ENCODE measurements at places on chromosomes 2 and 18.

DNA sequence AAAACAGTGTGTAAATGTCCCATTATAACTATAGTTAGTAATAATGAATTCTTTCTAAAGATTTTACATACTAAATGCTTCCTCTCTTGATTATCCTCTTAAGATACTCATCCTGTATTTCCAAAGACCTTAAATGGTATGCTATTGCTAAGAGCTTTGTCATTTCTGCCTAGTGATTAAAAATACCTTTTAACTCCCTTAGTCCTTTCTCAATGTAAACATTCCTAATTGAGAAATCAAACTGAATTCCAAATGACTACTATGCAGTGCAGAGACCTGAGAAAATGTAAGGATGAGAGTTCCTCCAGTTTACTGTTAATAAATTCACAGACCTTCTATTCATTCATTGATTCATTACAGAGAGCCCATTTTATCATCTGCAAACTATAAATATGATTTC lies 86.9 kb downstream of the SOS1 start:
- DNase-seq, result no peak

DNA sequence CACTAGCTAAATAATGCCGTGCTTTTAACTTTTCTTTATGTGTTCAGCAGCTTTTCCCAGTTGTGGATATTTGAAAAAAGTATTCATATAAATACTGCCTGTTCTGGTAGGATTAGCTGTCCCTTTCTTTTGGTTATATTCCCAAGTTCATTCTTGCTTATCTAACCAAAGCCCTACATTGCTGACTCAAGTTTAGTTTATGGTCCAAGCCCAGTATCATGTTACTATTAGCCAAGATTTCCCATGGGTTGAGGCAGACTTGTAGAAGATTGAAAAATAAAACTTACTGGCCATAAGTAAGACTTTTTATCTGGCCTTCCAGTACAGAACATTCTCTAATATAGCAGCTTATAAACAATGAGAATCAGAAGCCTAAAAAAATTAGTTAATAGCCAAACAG lies 49.7 kb upstream of the NFE2L2 start:
- no peak for DNase-seq

- DNase-seq, result no peak
Measured at GRCh38 chr2:105486762-105487141, 87.9 kb upstream of the FHL2 start.

GRCh38 chr2:199461711-199462346 lies 4.1 kb upstream of the SATB2 start:
- no peak for DNase-seq

GRCh38 chr18:79070486-79070885 lies 1.3 kb downstream of the ATP9B start:
- DNase-seq, result no peak

GRCh38 chr2:170996316-170996715 lies 67.3 kb downstream of the GORASP2 start:
- DNase-seq, result no peak

GRCh38 chr2:56012221-56012765 lies 88.7 kb upstream of the EFEMP1 start:
- no peak for DNase-seq

DNA sequence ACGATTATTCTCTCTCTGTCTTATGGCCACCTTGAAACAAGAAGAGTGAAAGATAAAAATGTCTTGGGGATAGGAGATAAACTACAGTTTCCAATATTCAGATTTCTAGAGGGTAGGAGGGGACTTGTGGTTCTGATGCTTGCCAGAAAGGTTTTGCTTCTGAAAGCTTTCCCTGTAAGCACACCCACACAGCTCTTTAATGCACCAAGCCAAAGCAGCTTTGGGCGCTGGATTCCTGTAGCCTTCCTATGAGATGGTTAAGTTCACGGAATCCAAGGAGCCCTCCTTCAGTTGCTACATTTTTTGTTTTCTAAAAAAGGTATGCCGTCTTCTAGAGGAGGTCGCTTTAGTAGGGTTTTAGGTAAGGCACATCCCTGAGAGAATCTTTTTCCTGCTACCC lies 4.9 kb downstream of the LRRTM1 start:
- no peak for DNase-seq

DNA sequence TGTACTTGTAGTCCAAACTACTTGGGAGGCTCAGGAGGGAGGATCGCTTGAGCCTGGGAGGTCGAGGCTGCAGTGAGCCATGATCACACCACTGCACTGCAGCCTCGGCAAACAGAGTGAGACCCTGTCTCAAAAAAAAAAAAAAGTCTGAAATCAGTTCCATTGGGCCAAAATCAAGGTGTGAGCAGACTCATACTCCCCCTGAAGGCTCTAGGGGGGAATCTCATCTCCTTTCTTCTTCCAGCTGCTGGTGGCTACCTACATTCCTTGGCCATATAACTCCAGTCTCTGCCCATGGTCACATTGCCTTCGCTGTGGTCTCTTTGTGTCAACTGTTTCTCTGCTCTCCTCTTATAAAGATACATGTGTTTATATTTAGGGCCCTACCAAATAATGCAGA lies 234.0 kb downstream of the LRRTM1 start:
- DNase-seq, result no peak

GRCh38 chr2:17296686-17297085 lies 221.6 kb downstream of the RAD51AP2 start:
- DNase-seq, result no peak

- DNase-seq, result no peak
Measured at GRCh38 chr2:47849368-47849767, 56.9 kb downstream of the FBXO11 start.

- peak; percentile 56 for DNase-seq
Measured at GRCh38 chr18:62324917-62325805, at the start of gene TNFRSF11A. TSS of gene TNFRSF11A (plus strand) at chr18:62325310. CDS start at chr18:62325353, 43 bp downstream.

- DNase-seq, result no peak
Measured at GRCh38 chr2:234278556-234279255, 218.2 kb downstream of the ARL4C start.

- no peak for DNase-seq
Measured at GRCh38 chr2:174881678-174882077, 117.4 kb upstream of the CHRNA1 start.

GRCh38 chr2:42949125-42949524 lies 156.7 kb upstream of the HAAO start:
- DNase-seq, result no peak

- DNase-seq, result no peak
Measured at GRCh38 chr2:23803264-23803964, 123.5 kb downstream of the ATAD2B start.

GRCh38 chr2:44840503-44840850 lies 101.0 kb upstream of the SIX3 start:
- no peak for DNase-seq

DNA sequence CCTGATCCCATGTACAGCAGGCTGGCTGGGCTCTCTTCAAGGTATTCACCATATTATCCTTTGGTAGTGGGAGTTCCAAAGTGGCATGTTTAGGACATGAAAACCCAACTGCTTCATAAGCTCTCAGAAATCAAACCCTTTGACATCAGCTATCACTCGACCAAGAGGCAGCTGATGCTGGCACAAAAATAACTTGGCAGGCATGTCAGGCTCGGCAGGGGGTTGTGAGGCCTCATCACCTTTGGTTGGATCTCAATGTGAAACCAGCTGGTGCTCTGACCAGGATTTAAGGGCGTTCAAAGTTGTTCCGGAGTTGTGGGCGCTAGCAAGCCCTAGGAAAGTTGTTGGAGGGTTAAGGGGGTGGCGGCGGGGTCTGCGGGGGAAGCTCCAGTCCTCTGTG lies 171.9 kb downstream of the FHOD3 start:
- no peak for DNase-seq

DNA sequence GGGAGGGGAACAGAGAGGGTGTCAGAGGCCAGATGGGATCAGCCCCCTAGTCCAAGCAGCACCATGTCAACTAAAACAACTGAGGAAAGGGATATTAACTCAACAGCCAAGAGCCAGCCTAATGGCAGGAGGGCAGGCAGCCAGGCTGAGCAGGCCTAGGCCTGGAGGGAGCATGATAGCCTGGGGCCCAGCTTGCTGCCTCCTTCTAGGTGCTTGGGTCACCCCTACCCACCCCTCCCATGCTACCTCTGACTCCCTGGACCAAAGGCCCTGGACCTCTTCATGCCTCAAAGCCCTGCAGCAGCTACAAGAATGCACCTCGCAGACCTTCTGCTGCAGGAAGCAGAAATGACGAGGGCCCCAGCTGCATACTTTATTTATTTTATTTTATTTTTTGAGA lies 22.1 kb upstream of the TNS1 start:
- DNase-seq, result no peak

- no peak for DNase-seq
Measured at GRCh38 chr2:55431982-55432627, 12.4 kb upstream of the CCDC88A start.

GRCh38 chr18:59646963-59647307 lies 50.3 kb downstream of the CCBE1 start:
- no peak for DNase-seq

DNA sequence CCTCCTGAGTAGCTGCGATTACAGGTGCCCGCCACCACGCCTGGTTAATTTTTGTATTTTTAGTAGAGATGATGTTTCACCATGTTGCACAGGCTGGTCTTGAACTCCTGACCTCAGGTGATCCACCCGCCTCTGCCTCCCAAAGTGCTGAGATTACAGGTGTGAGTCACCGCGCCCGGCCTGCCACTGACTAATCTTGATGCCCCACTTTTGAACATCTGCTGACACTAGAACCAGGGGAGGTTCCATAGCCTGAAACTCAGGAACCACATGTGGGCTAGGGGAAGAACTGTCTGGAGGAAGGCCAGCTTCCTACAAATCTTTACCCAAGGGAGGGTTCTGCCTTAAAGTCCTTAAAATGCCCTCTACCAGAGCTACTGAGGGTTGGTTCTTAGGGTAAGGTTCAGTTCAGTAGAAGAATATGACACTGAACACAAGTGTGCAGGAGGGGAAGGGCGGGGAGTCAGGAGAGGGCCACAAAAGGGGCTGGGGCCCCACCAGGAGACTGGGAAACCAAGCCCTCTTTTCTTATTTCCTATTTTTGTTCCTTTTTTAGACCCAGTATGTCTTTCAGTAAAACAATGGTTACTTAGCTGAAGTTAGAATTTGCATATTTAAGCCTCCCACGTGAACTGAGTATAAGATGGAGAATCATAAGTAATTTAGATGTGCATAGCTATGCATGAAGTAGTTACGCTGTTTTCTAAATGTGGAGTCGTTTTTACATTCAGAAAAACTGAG lies 6.3 kb upstream of the RAB31 start:
- no peak for DNase-seq

GRCh38 chr2:39541011-39541930 lies 104.2 kb upstream of the MAP4K3 start:
- no peak for DNase-seq

All from stimulated activated CD4-positive, alpha-beta T cell treated with anti-CD3 and anti-CD28 coated beads, Interleukin-1b, Interleukin-23, amount 100 ng/mL, for 24 hours (primary cell).